ENCODE measurements at places on chromosomes 11 and 22.

GRCh38 chr22:19223617-19224016 is 45.1 kb upstream of the SLC25A1 start:
- no peak for DNase-seq

DNA sequence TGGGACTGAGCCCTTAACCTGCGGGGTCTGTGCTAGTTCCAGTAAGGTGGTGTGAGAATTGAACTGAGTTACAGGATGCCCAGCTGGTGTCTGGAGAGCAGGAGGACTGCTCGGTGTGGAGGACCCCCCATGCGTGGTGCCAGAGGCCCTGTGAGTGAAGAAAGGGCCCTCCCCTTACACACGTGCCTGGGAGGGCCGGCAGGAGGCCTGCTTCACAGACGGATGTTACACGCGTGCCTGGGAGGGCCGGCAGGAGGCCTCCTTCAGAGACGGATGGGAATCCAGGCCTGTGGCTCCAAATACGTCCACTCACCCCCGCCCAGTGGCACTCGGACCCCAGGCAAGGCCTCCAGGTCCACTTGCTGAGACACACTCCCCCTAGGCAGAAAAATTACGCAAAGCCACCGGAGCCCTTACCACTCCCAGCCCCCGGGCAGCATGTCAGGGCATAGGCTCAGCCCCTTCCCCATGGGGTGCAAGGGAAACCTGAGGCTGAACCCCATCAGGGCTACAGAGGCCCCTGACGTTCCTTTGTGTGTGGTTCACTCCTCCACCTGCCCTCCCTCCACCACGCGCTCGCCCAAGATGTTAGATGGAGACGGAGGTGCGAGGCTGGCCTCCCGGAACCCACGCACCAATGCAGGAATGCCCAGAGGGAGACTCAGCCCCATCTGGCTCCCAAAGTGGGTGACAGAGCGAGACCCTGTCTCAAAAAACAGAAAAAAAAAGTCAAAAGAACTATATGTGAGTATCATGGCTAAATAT is 227.8 kb downstream of the BRD1 start:
- DNase-seq, result no peak

GRCh38 chr22:30694640-30695350 is at the start of gene OSBP2:
Gene OSBP2 (plus strand): TSS chr22:30694874. CDS start chr22:30694910, 36 bp downstream.
- peak; percentile 20 for DNase-seq

DNA sequence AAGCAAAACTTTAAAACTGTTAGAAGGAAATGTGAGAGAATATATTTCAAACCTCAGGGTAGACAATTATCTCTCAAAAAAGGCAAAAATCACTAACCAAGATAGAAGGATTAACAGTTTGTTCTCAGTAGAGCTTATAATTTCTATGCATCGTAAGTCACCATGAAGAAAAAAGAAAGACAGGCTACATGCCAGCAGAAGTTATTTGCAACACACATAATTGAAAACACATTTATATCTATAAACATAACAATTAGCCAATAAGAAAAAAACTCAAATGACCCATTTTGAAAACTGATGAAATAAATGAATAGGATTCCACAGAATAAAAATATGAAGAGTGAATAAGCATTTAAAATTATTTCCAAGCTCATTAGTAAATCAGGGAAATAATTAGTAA is 24.4 kb upstream of the SNX19 start:
- no peak for DNase-seq

GRCh38 chr22:19640306-19640705 is 74.0 kb upstream of the SEPTIN5 start:
- DNase-seq, result no peak

GRCh38 chr11:128625326-128625725 is 38.0 kb upstream of the ETS1 start:
- DNase-seq, result no peak

DNA sequence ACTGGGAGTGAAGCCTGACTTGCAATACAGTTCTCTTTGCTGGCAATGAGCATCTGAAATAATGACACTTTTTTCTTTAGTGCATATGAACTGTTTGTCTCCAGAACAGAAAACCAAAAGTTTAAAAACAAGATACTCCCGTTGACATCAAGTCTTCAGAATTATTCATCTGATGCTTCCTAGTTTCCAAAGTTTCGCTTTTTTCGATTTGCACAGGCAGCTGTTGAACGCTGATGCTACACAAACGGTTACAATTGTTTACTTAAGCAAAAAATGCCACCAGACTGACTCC is 612 bp upstream of the BIRC2 start:
- DNase-seq, result no peak

GRCh38 chr11:123537726-123538125 is 107.7 kb downstream of the GRAMD1B start:
- DNase-seq, result no peak

GRCh38 chr11:44279483-44279882 is 30.5 kb downstream of the ALX4 start:
- no peak for DNase-seq

All from T-cell (primary cell).